T-helper 9 cell (primary cell): ENCODE measurements at places on chromosomes 5 and 9.

DNA sequence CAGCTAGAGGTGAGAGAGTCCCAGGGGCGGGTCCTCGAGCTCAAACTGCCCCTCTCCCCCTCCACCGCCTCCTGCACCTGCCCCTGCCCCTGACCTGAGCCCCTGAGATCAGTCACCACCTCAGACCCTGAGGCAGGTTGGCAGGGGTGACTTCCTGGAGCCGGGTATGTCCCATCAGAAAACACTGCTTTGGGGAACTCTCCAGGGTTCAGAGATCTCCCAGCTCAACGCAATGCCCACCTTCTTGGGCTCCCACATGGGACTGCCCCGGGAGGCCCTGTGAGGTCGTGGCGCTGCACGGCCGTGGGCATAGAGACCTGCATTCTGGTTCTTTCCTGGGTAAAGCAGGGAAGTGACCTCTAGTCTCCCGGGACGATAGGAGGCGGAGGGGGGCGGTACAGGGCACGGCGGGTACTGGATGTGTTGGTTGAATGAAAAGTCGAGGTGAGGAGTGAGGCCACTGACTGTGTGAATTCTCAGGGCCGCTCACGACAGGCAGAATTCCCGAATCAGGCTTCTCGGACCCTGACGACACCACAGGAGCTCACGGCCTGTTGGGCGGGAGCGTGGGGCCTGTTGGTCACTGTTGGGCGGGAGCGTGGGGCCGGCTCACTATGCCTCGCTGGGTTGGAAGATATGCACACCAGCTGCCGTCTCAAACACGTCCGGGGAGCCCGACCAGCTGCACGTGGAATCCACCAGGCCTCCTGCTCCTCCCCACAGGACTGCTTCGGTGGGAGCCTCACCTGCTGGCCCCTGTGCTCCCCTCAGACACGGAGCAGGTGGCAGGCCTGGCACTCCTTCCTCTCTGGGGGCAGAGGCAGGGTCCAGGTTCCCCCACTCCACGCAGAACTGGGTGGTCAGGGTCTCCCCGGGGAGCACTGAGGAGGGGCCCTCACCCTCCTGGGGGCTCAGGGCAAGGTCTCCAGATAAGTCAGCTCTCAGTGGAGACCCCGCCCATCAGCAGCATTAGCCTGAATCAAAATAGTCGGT is 178.0 kb upstream of the PPP1R26 start:
- no peak for DNase-seq

DNA sequence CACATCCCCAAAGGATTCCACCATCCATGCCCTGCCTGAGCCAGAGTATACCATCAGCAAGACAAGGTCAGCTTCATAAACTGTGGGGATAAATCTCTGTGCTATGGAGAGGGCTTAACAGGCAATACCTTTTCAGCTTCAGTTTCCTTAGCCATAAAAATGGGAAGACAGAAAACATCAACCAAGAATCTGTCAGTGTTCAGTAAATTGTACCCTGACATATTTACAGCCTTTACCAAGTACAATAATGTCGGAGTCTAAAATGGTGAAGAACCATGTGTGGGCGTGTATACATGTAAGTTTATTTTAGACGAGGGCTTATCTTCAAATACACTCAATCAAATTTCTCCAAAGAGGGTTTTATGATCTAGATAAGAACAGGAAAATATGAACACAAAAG is 94.7 kb downstream of the ELAVL2 start:
- DNase-seq, result no peak

- no peak for DNase-seq
Measured at GRCh38 chr5:78611126-78611605, 37.4 kb downstream of the LHFPL2 start.

GRCh38 chr5:10684303-10685086 is 76.5 kb downstream of the DAP start:
- no peak for DNase-seq

- DNase-seq, result no peak
Measured at GRCh38 chr5:88732181-88732633, 150.8 kb downstream of the MEF2C start.

DNA sequence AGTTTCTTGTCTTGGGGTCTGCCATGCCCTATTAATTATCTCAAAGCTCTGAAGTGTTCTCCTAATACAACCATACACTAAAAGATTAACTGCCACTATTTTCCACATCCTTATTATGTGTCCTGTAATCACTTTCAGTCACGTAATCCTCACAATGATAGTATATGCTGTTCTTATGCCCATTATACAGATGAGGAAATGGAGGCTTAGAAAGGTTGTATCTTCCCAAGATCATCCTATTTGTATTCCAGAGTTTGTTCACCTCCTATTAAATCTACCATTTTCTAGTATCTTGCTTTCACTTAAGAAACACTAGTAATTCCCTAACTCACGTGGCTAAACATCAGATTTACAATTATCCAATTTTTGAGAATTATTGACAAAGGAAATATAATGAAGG is 2.9 kb upstream of the ARHGEF28 start:
- no peak for DNase-seq
